ENCODE measurements at places on chromosomes 11 and 22.

DNA sequence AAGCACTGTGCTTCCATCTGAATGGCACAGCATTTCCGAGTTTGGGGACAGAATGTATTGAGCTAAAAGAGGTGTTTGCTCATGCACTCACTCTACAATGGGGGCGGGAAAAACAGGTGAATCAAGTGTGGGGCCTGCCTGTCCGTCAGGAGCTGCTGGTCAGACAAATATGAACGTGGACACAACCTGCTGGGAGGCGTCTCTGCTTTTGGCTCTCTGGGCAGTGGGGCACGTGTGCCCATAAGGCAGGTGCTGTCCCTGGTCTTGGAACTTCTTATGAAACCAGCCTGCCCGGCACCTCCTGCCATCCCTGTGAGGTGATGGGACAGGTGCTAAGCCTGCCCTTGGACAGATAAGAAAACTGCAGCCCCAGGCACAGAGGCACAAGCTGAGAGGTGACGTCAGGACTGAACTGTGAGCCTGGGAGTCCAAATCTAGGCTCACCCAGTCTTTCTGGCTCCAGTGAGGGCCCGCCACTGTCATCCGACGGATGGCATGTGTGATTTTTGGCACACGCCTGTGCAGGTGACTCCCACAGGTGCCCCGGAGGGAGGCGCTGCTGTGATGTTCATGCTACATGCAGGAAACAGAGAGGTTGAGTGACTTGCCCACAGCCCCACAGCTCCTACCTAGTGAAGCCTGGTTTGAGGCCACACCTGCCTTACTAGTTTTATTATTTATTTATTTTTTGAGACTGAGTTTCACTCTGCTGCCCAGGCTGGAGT is 51.6 kb downstream of the SMIM38 start:
- DNase-seq: no peak

GRCh38 chr11:11661326-11662040 is 39.7 kb upstream of the GALNT18 start:
- no peak for DNase-seq

GRCh38 chr11:31798554-31799434 is 12.3 kb downstream of the PAX6 start:
- no peak for DNase-seq

DNA sequence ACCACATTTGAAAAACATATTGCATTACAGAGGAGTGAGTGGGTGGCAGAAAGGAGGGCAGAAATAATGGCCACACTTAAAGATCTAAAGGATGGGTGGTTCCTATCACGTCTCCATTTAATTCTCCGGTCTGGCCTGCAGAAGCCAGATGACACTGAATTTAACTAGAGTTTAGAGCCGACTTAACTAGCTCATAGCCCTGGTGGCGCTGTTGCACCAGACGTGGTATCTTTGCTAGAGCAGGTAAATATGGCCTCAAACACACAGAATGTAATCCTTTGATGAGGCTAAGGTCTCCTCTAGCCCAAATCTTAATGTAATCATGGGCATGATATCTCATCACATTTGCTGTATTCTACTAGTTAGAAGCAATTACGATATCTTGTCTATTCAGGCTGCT is 51.5 kb upstream of the GAL start:
- DNase-seq: peak; percentile 45

DNA sequence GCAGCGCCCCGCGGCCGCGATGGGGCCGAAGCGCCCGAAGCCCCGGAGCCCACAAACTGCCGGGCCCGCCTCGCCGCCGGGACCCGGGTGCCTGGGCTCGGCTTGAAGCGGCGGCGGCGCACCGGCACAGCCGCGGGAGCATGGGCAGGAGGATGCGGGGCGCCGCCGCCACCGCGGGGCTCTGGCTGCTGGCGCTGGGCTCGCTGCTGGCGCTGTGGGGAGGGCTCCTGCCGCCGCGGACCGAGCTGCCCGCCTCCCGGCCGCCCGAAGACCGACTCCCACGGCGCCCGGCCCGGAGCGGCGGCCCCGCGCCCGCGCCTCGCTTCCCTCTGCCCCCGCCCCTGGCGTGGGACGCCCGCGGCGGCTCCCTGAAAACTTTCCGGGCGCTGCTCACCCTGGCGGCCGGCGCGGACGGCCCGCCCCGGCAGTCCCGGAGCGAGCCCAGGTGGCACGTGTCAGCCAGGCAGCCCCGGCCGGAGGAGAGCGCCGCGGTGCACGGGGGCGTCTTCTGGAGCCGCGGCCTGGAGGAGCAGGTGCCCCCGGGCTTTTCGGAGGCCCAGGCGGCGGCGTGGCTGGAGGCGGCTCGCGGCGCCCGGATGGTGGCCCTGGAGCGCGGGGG is 346 bp downstream of the FJX1 start:
- DNase-seq: peak; percentile 6

DNA sequence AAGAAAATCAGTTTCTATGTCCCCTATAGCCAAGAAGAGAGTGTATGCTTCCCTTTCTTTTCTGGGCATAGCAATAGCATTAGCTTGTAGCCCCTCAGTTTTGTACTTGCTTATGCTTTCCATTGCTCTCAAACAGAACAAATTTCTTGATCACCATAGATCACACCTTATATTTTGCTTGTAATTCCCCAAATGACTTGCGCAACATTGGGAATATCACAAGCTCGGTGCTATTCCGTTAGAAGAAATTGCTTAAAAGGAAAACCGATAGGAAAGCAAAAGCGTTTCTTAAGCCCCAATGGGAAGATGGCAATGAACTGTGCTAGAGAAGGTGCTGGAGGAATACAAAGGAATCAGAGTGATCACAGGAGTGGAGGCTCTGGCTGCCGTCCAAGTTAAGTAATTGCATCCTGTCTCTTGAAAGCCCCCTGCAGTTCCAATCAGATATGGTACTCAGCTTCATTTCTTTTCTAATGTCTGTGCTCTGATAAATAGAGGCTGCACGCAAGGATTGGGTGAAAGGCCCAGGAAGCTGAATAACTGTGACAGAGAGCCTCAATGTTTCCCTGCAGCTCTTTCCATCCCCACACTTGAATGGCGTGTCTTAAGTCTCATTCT is 182.1 kb upstream of the KIRREL3 start:
- no peak for DNase-seq

GRCh38 chr11:111012491-111012890 is 233.0 kb upstream of the POU2AF2 start:
- DNase-seq: no peak

- DNase-seq: no peak
Measured at GRCh38 chr11:121692236-121692635, 239.5 kb upstream of the SORL1-AS1 start.

DNA sequence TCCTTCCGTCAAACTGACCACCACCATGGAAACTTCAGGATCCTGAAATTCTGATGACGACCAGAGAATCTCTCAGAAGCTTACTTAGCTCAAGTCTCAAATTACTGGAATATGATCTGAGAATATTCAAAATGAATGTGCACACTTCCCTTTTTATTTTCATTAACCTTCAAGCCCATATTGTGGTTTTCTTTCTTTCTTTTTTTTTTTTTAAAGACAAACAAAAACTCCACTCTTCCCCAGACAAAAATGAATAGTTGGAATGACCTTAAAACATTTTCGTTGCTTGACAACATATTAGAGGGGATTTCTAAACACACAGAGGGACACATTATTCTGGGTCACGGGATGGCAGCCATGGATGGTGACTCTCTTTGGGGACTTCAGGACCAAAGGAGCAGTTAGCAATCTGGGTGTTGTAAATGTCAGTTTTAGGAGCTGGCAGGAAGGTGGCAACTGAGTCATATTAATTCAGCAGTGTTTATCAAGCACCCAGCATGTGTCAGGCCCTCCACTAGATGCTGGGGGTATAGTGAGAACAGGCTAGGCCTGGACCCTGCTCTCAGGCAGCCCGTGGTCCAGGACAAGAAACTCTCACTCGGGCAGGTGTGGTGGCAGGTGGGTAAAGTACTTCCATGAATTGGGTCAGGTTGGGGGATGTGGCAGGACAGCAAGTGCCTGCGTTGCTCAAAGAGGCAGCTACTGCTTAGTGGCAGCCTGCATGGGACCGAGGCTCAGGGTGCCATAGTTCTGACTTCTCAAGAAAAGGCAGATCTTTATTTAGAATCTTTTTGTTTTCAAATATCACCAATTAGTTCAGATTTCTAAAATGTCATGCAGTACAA is 126.1 kb downstream of the HIPK3 start:
- no peak for DNase-seq

DNA sequence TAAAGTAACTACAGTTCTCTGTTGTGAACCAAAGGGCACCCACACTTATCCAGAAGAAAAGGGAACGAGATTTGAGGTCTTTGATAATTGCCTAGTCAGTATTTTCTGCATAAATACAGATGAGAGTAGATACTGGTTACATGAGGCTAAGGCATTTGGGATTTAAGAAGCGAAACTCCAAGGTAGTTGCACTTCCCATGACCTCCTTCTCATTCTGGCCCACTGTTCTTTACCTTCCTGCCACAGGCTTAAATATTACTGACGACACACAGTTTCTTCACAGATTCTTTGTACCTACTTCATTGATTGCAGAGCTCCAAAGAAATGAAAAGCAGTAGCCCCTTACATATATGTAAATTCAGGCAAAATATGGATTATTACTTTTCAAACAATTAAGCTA is 915.3 kb downstream of the LRRC4C start:
- no peak for DNase-seq

DNA sequence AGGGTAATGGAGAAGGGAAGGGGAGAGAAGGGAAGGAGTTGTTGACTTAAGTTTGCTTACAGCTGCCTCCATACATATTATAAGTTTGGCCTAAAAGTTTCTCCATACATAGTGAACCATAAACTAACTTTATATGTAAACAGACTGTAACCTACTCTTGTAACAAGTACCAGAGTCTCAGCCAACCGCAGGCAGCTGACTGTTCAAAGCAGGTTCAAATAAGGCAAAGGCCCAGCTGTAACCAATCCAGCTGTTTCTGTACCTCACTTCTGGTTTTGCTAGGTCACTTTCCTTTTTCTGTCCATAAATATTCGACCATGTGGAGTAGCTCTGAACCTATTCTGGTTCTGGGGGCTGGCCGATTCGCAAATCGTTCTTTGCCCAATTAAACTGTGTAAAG is 591.2 kb downstream of the INSC start:
- no peak for DNase-seq

GRCh38 chr11:130471731-130472433 is 23.4 kb downstream of the ADAMTS15 start:
- no peak for DNase-seq

- DNase-seq: no peak
Measured at GRCh38 chr11:61406991-61407728, 14.8 kb downstream of the TMEM216 start.

DNA sequence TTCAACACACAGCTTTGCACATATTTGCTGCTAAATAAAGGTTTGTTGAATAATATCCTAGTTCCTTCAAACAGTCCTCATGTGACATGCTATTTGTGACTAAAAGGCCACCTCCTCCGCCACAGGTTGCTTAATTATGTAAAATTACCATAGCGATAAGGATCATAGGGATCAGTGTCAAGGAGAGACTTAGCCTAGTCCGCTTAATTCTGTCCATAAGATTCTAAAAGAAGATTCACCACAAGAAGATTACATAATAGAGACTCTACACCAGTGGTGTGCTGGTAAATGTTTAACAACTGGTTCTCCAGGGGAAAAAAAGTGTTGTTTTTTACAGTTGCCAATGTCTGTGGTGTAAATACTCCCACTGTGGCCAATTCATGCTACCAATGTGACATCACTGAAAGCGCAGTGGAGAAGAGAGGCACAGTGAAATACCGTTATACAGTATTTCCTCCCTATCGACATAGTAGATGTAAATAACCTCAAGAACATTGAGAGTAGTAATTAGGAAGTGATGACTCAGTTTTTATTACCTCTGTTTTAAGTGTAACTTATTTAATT is 4.2 kb upstream of the CHRDL2 start:
- DNase-seq: no peak

GRCh38 chr11:47765086-47765485 is 2.1 kb downstream of the FNBP4 start:
- DNase-seq: no peak

DNA sequence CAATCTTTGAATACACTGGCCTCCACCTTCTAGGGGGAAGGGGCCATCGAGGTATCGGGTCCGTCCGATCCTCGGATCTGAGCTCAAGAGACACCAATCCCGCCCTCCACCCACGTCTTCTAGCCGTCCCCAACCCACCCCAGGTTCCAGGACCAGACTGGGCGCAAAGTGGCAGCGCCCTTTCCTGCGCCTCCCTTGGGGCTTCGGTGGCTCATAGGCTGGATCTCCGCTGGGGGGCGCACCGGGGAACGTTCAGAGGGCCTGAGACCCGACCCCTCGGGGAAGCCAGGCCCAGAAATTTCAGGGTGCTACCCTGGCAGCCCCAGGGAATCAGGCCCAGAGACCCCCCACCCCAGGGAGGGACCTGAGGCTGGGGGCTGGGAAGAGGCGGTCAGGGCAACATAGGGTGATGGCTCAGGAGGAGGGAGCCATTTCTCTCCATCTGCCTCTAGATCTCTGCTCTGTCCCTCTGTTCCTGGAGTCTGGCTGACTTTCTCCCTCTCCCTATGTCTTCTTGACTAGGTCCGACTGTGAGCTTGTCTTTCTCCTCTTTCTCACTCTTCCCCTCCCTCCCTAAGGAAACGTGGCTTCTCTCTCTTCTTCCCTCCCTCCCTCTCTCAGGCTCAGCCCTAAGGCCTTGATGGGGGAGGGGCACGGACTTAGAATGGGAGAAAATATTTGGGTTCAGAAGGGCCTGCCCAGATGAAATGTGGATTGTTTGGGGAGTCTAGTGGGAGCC is 1.1 kb downstream of the CREB3L1 start:
- DNase-seq: peak; percentile 19

GRCh38 chr11:43316451-43316850 is 4.7 kb downstream of the API5 start:
- no peak for DNase-seq

GRCh38 chr11:83238111-83238510 is 44.6 kb downstream of the ANKRD42 start:
- no peak for DNase-seq

DNA sequence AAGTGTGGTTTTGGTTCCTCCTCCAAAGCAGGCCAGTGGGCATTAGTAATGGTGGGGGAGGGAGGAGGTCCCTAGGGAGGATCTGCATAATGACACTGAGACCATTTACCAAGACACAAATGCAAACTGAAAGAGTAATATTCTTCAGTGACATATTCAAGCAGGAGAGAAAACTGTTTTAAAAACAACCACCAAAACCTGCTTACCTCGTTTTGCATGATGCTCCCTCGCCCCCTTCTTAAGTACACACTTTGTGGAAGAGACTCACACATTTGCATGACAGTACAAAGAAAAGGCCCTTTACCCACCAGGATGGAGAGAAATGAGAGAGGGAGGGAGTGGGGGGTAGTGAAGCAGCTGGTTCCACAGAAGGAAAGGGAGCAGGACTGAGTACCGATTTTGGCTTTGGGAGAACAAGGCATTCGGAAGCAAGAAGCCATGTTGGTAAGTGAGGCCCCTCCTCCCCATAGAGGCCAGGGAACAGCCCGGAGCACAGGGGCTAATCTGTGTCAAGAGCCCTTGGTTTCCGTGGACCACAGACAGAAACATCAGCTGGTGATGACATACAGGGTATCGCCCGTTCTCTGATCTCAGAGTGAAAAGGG is 13.0 kb upstream of the OPCML start:
- no peak for DNase-seq

GRCh38 chr22:18000441-18001039 is 23.8 kb downstream of the MICAL3 start:
- peak; percentile 27 for DNase-seq

Measured in CD4-positive, alpha-beta memory T cell (primary cell).